ENCODE measurements at places on chromosomes 12 and 14. TPM values are rescaled to one million over a fixed set of nuclear protein-coding genes. Genes with fewer than 3 reads are reported as not detected.

ZBTB42 gene
- 3.5 TPM for total RNA-seq

CLMN gene
- total RNA-seq: 11.1 TPM

RPGRIP1 gene
- total RNA-seq: 0.48 TPM

NAA30 gene
- 40.9 TPM for total RNA-seq

MAP4K5 gene
- 145 TPM for total RNA-seq

NELL2 gene
- total RNA-seq: 28.1 TPM

FITM1 gene
- 4.2 TPM for total RNA-seq

DNA sequence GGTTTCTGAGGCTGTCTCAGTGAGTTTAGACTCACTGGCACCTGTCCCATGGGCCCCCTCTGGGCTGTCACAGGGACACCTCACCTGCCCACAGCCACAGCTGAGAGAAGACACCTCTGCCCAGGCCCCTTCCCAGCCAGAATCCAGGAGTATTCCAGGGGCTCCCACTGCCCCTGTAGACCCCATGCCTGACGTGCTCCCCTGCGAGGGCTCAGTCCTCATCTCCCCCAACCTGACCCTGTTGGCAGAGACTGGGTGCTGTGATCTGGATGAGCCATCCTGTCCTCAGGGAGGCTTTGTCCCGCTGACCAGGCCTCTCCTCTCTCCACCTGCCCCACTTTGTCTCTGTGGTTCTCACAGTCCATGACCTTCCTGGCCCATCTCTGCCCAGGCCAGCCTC lies 89.4 kb downstream of the DHRS2 start:
- no peak for DNase-seq

GRCh38 chr12:47876440-47876960 lies 28.3 kb downstream of the VDR start:
- DNase-seq: no peak

DNA sequence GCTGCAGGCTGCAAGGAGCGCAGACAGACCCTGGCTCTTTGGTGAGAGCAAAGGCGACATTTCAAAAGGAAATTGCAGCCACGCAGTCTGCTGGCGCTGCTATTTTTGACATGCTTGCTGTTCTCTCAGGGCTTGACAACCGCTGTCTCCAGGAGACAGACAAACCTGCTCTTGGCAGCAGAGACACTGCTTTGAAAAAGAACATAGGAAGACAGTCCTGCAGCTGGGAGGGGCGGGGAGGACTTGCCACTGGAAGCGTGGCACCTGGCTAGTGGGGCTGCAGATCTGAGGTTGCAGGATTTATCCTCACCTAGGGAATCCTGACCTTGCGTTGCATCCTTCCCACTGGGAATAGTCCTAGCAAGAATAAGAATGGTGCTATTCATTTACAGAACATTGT lies 91.8 kb upstream of the KCNA1 start:
- no peak for DNase-seq

- no peak for DNase-seq
These were observed 47.9 kb downstream of the NUAK1 start for GRCh38 chr12:106090591-106091445.

GRCh38 chr14:24224618-24225071 lies 7.5 kb downstream of the NEDD8 start:
- no peak for DNase-seq

GRCh38 chr12:128789356-128789929 lies 34.3 kb downstream of the SLC15A4 start:
- DNase-seq: no peak

DNA sequence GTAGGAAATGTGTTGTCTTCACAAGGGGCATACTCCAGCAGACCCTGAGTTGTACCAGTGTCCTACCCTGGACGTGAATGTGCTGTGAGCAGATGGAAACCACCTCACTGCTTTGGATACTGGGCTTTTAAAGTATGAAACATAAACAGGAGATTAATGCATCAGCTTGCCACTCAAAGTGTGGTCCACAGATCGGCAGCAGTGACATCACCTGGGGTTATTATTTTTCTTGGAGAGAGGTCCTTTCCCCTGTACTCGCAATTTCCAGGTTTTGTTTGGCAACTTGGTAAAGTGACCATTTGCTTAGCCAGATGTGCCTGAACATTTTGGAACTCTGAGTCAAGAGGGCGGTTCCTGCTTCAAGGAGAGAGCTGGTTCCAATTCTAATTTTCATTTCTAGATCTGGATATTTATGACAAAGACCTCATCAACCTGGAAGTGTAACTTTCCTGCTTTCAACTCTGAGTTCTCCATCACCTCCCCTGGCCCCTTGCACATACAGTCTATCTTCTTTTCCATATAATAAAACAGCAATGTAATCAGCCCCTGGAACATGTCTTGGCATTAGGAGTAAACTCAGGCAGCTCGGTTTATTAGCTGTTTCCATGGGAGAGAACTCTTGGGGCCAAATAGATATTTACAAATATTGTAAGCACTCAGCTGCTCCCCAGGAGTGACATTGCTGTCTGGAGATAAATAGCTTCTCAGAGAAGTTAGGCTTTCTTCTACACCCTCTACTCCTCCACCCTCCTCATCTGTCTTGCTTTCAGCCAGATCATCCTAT lies 237.0 kb upstream of the TBX3 start:
- DNase-seq: no peak

DNA sequence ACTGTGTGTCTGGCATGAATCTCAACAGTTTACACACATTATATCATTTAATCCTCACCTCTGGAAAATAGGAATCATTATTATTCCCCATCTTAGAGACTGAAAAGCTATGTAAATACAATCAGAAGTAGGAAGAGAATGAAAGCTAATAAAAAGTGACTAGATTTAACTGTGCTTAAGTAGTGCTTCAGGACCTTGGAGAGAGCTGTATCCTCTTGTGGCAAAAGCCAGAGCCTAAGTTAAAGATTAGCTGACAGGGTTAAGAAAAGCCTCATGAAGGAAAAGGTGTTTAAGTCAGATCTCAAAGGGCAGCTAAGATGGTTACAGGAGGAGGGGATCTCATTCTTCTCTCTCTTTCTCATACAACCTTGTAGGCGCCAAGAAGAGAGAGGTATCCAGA lies 65.3 kb upstream of the TMEM233 start:
- no peak for DNase-seq

GRCh38 chr12:106646472-106646871 lies 63.7 kb downstream of the RFX4 start:
- DNase-seq: no peak

GRCh38 chr14:69267492-69267891 lies 7.5 kb downstream of the GALNT16 start:
- DNase-seq: no peak

GRCh38 chr12:116015525-116015924 lies 262.0 kb downstream of the MED13L start:
- DNase-seq: peak; percentile 28

- DNase-seq: no peak
These were observed 2.5 kb upstream of the TBX5 start for GRCh38 chr12:114408471-114408885.

DNA sequence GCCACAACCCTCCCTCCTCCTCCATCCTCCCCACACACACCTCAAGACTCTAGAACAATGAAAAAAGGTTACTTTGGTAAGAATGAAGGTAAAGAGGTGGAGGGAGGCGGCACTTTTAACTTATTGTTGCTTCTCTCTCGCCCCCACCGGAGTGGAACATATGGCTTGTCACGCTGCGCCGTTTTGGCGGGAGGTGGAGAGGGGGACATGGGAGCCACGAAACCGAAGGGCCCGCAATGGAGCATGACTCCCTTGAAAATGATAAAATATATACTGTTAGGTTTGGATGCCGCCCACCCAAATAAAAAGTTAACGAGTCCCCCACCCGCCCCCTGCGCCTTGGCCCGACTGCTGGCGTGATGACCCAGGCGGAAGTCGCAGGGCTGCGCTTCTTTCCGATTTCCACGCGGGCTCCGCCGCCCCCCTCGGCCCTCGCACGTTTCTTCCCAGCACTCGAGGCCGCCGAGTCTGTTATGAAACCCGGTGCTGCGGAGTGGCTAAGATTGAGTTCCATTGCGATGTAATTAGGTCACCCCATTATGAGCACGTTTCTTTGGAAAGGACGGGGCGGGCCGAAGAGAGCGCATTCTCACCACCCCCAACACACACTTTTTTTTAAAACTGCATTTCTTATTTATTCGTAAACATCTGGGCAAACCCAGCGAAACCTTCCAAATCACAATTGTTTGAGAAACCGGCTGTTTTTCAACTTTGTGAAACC lies 1.4 kb upstream of the ZFP36L1 start:
- no peak for DNase-seq

- no peak for DNase-seq
These were observed 108.3 kb downstream of the SLC15A4 start for GRCh38 chr12:128715485-128715884.

GRCh38 chr12:6074427-6074826 lies 50.0 kb downstream of the VWF start:
- DNase-seq: no peak

GRCh38 chr12:29559198-29559597 lies 61.7 kb upstream of the OVCH1 start:
- DNase-seq: no peak

- no peak for DNase-seq
These were observed 404.2 kb downstream of the DAD1 start for GRCh38 chr14:22184830-22185168.

DNA sequence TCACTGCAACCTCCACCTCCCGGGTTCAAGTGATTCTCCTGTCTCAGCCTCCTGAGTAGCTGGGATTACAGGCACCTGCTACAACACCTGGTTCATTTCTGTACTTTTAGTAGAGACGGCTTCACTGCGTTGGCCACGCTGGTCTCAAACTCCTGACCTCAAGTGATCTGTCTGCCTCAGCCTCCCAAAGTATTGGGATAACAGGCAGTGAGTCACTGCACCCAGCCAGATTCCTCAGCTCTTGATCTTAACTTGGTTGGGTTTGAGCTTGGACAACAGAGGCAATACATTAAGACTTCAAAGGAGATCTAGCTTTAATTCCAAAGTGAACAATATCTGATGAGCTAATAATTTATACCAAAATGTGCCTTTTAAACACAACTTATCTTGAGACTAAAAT lies 5.6 kb downstream of the DAZAP2 start:
- DNase-seq: no peak

- DNase-seq: no peak
These were observed 78.3 kb upstream of the BDKRB2 start for GRCh38 chr14:96126339-96126782.

DNA sequence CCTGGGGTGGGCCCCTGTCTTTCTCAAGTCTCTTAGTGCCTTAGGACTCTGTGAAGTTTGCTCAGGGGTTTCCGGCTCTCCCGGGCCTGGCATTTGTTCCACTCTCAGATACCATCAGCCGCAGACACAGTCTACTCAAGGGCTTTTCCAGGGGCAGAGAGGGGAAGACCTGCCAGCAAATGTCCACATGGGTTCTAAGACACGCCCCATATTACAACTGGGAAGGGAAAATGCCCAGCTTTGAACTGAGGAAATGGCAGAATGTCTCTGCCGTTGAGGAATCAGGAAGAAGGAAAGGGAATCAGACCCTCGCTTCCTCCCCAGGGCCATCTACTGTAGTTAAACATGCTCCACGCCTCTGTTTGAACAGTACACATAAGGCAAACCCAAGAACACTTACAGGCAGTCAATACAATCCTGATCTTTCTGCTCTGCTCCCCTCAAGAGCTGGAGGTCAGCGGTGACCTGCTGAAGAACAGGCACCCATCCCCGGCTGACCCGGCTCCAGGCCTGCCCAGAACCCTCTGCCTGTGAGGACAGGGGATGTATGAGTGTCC lies 7.9 kb downstream of the CCDC85C start:
- DNase-seq: no peak

DNA sequence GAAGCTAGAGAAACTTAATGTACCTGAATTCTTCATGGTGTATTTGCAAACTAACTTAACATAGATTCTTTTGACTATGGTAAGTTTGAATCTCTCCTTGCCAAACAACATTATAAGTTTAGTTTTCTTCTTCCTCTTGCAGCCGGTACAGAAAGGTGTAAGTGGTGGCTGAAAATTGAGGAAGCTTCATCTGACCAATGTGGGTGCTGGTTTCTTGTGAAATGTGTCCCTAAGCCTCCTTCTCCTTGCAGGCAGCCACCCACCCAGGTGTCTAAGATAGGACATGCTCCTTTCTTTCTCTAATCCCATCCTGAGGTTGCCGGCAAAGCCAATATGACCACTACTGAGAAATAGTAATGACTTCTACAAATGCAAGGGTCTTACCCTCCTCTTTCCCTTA lies 20.6 kb downstream of the GSG1 start:
- DNase-seq: no peak

GRCh38 chr12:19236656-19237055 lies 107.1 kb downstream of the PLEKHA5 start:
- DNase-seq: no peak

GRCh38 chr14:101461891-101462290 lies 99.4 kb upstream of the DIO3 start:
- DNase-seq: no peak

GRCh38 chr12:47732504-47732903 lies 7.2 kb upstream of the ENDOU start:
- no peak for DNase-seq

- DNase-seq: no peak
These were observed 21.3 kb downstream of the GCH1 start for GRCh38 chr14:54881235-54881760.

DNA sequence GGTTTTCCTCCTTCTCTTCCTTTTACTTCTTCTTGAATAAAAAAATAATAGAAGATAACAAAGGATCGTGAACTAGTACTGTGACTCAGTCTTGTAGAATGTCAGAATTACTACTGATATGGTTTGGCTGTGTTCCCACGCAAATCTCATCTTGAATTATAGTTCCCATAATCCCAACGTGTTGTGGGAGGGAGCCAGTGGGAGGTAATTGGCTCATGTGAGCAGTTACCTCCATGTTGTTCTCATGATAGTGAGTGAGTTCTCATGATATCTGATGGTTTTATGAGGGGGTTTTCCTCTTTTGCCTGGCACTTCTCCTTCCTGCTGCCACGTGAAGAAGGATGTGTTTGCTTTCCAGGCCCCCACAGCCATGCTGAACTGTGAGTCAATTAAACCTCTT lies 549.6 kb downstream of the DIO2 start:
- DNase-seq: no peak

DNA sequence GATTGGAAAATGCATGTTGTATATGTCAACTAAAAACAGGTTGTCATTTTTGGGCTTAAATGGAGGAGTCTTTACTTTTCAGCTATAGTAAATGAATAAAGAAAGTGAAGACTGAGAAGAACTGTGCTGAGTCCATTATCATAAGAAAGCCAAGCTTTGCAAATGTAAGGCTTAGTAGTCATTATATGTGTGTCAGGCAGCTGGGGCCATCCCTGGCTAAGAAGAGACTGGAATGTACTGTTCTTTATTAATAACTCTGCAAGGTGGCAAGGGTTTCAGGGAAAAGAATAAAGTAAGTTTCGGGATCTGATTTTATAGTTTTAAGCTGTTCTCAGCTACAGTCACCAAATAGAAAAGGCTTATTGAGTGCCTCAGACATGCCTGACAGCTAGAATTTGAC lies 48.7 kb downstream of the SRGAP1 start:
- DNase-seq: no peak
